ENCODE measurements at places on chromosomes 12 and 14. TPM values are rescaled to one million over a fixed set of nuclear protein-coding genes. Genes with fewer than 3 reads are reported as not detected.

TOMM20L gene
- total RNA-seq = not detected

OR6C75 gene
- total RNA-seq = not detected

C3AR1 gene
- total RNA-seq = 0.28 TPM

CEBPE gene
- total RNA-seq = not detected

NGB gene
- total RNA-seq = not detected

WSCD2 gene
- not detected for total RNA-seq

PTPRB gene
- 6.5 TPM for total RNA-seq

PTPRR gene
- 0.18 TPM for total RNA-seq

CAPS2 gene
- 2.7 TPM for total RNA-seq

NTS gene
- total RNA-seq = not detected

DNA sequence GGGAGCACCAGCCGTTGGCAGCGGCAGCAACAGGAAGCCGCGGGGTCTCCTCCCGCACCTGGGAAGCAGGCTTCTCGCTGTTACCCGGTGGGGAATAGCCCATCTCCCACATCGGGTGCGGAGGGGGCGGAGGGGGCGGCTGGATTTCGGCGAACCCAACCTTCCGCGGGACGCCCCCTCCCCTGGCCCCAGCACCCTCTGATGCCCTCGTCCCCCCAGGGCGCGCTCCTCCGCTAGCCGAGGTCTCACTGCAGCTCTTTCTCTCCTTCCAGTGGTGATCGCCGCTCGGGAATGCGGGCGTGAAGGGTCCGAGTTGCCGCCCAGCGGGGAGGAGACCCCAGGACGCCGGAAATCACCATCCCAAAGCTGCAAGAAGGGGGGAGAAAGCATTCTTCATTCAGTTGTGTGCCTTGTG is 303 bp downstream of the SAMD4A start:
- H3K4me3 ChIP-seq = peak overlapping the region; percentile 94
- no peaks in the 10 kb centered on the region for H3K27me3 ChIP-seq
- H3K36me3 ChIP-seq = peaks cover 7% of the 10 kb centered on the region
- no peak for DNase-seq
- peak overlapping the region; percentile 97 for H3K27ac ChIP-seq

DNA sequence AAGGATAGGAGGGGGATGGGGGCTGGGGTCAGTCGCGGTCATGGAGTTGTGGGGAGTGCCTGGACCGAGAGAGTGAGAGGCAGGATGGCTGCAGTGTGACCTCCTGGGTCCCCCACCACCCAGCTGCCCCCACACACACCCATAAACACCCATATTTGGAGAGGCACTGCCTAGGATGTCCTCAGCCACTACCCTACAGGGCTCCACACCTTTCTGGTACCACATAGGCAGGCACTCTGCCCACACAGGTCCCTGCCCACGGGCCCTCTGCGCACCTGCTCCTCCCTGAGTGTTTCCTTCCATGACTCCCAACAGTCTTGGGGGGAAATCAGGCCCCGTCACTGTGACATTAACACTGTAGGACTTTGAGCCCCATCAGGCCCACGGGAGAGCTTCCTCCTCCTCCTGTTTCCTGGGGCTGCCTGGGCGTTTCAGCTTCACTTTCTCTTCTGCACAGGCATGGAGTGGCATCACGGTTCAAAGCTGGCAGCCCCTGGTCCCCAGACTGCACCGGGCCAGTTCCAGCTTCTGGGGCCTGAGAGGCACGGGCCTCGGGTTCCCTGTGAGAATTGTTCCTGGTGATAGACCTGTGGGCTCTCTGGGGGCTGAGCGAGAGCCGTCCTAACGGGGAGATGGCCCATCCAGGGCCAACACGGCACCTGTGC is 207.0 kb upstream of the C14orf180 start:
- DNase-seq = no peak
- no peak overlapping the region for H3K27ac ChIP-seq
- no peaks in the 10 kb centered on the region for H3K4me1 ChIP-seq
- H3K4me3 ChIP-seq = no peak overlapping the region
- H3K36me3 ChIP-seq = no peaks in the 10 kb centered on the region
- no peaks in the 10 kb centered on the region for H3K27me3 ChIP-seq

DNA sequence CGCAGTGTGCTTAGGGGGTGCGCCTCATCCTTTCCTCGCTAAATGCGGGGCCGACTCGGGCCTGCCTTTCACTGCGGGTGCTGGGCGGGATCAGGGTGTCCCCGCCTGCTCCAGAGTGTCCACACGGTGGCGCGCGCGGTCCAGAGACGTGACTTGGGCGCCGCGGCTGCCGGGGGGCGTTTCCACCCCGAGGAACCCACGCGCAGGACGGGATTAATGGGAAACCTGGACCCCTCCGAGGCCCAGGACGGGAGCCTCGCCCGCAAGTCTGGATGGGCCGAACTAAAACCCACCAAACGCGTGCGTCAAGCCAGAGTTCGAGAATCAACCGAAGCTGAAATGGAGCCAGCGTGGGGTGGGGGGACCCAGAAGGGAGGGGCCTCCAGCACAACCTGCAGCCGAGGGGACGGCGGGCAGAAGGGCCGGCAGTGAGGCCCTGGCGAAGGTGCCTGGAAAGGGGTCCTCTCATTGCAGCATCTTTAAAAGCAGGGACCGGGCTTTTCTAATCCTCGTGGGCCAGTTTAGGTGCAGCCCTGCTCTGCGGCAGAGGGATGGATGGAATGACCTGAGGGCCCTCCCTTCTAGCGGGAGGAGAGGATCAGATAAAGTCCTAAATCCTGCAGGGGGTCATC is 93.3 kb downstream of the NINJ2 start:
- H3K27ac ChIP-seq = peak overlapping the region; percentile 60
- H3K4me3 ChIP-seq = peak overlapping the region; percentile 65
- H3K36me3 ChIP-seq = no peaks in the 10 kb centered on the region
- H3K27me3 ChIP-seq = peaks cover 15% of the 10 kb centered on the region

DNA sequence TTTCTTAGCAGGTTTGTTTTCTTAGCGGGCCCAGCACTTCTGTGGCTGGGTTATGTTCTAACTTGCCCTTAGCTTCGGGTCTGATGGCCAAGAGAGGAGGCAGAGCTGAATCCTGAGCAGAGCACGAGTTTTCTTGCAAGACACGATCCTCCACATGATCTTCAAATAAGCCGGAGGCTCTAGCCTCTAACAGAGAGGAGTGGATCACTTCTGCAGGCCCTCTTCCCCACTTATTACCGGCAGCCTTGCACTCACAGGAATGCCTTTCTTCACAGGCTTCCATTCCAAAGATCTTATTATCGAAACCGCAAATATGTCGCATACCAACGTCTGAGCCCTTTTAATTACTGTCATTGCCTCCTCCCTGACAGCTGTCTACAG is 79.5 kb downstream of the SINHCAF start:
- DNase-seq = no peak
- H3K36me3 ChIP-seq = no peaks in the 10 kb centered on the region
- no peak overlapping the region for H3K4me3 ChIP-seq
- H3K27ac ChIP-seq = no peak overlapping the region
- H3K27me3 ChIP-seq = peaks cover 21% of the 10 kb centered on the region

- DNase-seq = no peak
- H3K4me1 ChIP-seq = peaks cover 2% of the 10 kb centered on the region
- no peak overlapping the region for H3K4me3 ChIP-seq
- H3K27ac ChIP-seq = no peak overlapping the region
These were observed 105.2 kb downstream of the MED13L start for GRCh38 chr12:116172224-116172849.

- no peak overlapping the region for H3K4me3 ChIP-seq
- peaks cover 14% of the 10 kb centered on the region for H3K4me1 ChIP-seq
- no peak for DNase-seq
- H3K27ac ChIP-seq = no peak overlapping the region
These were observed 13.3 kb upstream of the NUMB start for GRCh38 chr14:73471582-73472184.

- H3K4me1 ChIP-seq = peaks cover 11% of the 10 kb centered on the region
- no peak for DNase-seq
- no peak overlapping the region for H3K27ac ChIP-seq
These were observed 2.7 kb downstream of the PCNX1 start for GRCh38 chr14:70909733-70910614.

GRCh38 chr12:46555406-46555852 is 182.9 kb upstream of the SLC38A2 start:
- peaks cover 15% of the 10 kb centered on the region for H3K4me1 ChIP-seq
- peak overlapping the region; percentile 10 for H3K4me3 ChIP-seq
- H3K27me3 ChIP-seq = no peaks in the 10 kb centered on the region
- no peaks in the 10 kb centered on the region for H3K36me3 ChIP-seq
- peak; percentile 94 for DNase-seq

GRCh38 chr12:121096199-121096798 is 36.4 kb upstream of the P2RX7 start:
- no peak for DNase-seq
- H3K27ac ChIP-seq = no peak overlapping the region
- H3K27me3 ChIP-seq = peaks cover 15% of the 10 kb centered on the region
- H3K36me3 ChIP-seq = no peaks in the 10 kb centered on the region
- peaks cover 2% of the 10 kb centered on the region for H3K4me1 ChIP-seq

- H3K4me1 ChIP-seq = no peaks in the 10 kb centered on the region
- no peak for DNase-seq
- H3K27ac ChIP-seq = no peak overlapping the region
- no peaks in the 10 kb centered on the region for H3K36me3 ChIP-seq
These were observed 79.6 kb upstream of the LGR5 start for GRCh38 chr12:71360013-71360412.

- no peaks in the 10 kb centered on the region for H3K27me3 ChIP-seq
- H3K36me3 ChIP-seq = no peaks in the 10 kb centered on the region
- no peaks in the 10 kb centered on the region for H3K4me1 ChIP-seq
- H3K4me3 ChIP-seq = no peak overlapping the region
These were observed 49.3 kb downstream of the EGLN3 start for GRCh38 chr14:33901426-33902155.

GRCh38 chr12:34605955-34606748 is 583.9 kb downstream of the ALG10 start:
- no peaks in the 10 kb centered on the region for H3K4me1 ChIP-seq
- H3K36me3 ChIP-seq = no peaks in the 10 kb centered on the region
- H3K27ac ChIP-seq = no peak overlapping the region
- DNase-seq = no peak
- H3K4me3 ChIP-seq = no peak overlapping the region

GRCh38 chr12:11397366-11397765 is 2.0 kb upstream of the PRB2 start:
- H3K4me3 ChIP-seq = no peak overlapping the region
- no peaks in the 10 kb centered on the region for H3K36me3 ChIP-seq
- H3K27me3 ChIP-seq = no peaks in the 10 kb centered on the region
- no peak overlapping the region for H3K27ac ChIP-seq
- no peaks in the 10 kb centered on the region for H3K4me1 ChIP-seq
- DNase-seq = no peak

- no peak overlapping the region for H3K27ac ChIP-seq
- no peak overlapping the region for H3K4me3 ChIP-seq
- no peaks in the 10 kb centered on the region for H3K36me3 ChIP-seq
- H3K27me3 ChIP-seq = peaks cover 11% of the 10 kb centered on the region
- no peaks in the 10 kb centered on the region for H3K4me1 ChIP-seq
These were observed 43.5 kb downstream of the SVOP start for GRCh38 chr12:108977360-108977759.

GRCh38 chr14:80965037-80965436 is 9.6 kb downstream of the TSHR start:
- H3K27ac ChIP-seq = no peak overlapping the region
- no peak for DNase-seq
- peaks cover 11% of the 10 kb centered on the region for H3K27me3 ChIP-seq
- H3K4me3 ChIP-seq = no peak overlapping the region
- H3K4me1 ChIP-seq = no peaks in the 10 kb centered on the region

DNA sequence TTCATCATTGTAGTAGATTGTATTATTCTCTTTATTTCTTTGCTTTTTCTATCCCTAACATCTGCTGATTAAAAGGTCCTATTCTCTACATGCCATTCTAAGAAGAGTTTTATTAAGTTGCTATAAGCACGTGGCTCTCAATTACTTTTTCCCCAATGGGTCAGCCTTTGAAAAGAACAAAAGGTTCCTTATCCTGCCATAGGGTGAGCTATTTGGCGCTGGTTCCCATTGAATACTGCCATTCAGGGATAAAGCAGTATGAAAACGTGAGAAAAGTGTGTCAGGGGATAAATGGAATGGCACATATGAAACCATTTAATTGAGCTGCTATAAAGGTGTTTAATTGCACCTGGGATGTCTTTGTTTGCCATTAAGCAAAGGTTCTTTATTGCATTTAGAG is 80.9 kb downstream of the SYNE2 start:
- no peak overlapping the region for H3K4me3 ChIP-seq
- H3K27me3 ChIP-seq = no peaks in the 10 kb centered on the region
- DNase-seq = no peak
- H3K27ac ChIP-seq = no peak overlapping the region
- H3K36me3 ChIP-seq = no peaks in the 10 kb centered on the region

DNA sequence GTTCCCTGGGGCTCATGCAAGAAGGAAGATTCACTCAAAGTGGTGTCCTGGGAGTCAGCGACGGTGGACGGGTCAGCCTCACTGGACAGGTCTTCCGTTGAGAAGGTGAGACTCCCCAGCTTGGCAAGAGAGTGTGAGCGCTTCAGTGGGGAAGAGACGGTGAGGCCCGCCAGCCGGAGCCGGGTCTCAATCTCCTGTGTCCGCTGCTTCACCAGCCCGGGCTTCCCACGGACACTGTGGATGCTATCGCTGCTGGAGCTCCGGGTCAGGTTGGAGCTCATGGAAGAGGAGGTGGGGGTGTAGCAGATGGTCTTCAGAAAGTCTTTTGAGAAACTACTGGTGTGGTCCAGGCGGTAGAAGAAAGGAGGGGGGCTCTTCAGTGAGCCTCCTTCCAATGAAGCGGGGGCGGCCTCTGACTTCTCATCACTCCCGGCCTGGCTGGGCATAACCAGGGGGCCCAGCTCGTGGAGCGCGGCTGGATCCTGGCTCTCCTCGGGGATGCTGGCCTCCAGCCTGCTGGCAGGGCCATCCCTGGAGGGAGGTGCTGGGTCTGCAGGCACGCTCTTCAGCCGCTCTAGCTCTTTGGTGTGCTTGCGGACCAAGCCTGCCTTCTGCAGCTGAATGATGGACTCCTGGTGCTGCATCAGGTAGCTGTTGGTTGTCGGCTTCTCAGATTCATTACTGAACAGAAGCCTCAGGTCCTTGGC is 56.9 kb upstream of the CORO1C start:
- H3K36me3 ChIP-seq = peaks cover 79% of the 10 kb centered on the region
- DNase-seq = no peak
- H3K4me1 ChIP-seq = peaks cover 10% of the 10 kb centered on the region
- no peak overlapping the region for H3K4me3 ChIP-seq

DNA sequence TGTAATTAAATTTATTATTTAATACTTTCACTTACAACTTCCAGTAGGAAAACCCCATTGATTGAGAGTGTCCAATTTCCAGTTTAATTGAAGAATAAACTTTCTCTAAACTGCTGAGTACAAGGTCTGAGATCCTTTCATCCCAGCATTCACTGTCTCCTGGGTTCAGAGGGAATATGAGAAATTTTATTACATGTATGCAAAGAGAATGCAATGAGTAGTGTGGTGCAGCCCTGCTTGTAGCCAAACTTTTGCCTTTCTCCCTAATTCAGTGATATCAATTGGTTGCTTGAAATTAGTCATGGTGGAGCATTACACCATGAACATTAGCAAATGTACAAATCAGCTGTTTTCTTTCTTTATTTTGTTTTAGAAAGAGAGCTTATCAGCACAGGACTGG is 780.6 kb upstream of the MDGA2 start:
- H3K36me3 ChIP-seq = no peaks in the 10 kb centered on the region
- no peak overlapping the region for H3K4me3 ChIP-seq
- H3K27me3 ChIP-seq = no peaks in the 10 kb centered on the region
- H3K4me1 ChIP-seq = no peaks in the 10 kb centered on the region

Data from IMR-90 (cell line).